Cerebellum (tissue), 4 donors: ENCODE measurements at places on chromosomes 13 and 19. TPM values are rescaled to one million over a fixed set of nuclear protein-coding genes. Genes with fewer than 3 reads are reported as not detected.

The ACER1 gene
- total RNA-seq: not detected

The ANO8 gene
- total RNA-seq: 21.7 TPM

The BCL3 gene
- 1.2 TPM for total RNA-seq

The LILRA1 gene
- 0.09 TPM for total RNA-seq

The FAAP24 gene
- 1.7 TPM for total RNA-seq

The ANGPTL4 gene
- 0.91 TPM for total RNA-seq

The MADCAM1 gene
- total RNA-seq: 2.7 TPM

The OR7D2 gene
- total RNA-seq: not detected

The ZNF135 gene
- total RNA-seq: 19.3 TPM

The ZNF578 gene
- total RNA-seq: 21.2 TPM

The C19orf73 gene
- total RNA-seq: 1.5 TPM

The SLC25A42 gene
- total RNA-seq: 11.1 TPM

The VSTM1 gene
- total RNA-seq: not detected

The YJEFN3 gene
- total RNA-seq: 2.8 TPM

The CADM4 gene
- 43.0 TPM for total RNA-seq

The IGFL2 gene
- total RNA-seq: 1.2 TPM

The PSG4 gene
- not detected for total RNA-seq

The SPART gene
- total RNA-seq: 40.1 TPM

The SLC17A7 gene
- total RNA-seq: 3.8 TPM

The KCTD4 gene
- total RNA-seq: 0.91 TPM

The PTOV1 gene
- total RNA-seq: 86.3 TPM

The ASF1B gene
- total RNA-seq: 4.4 TPM

The CLEC17A gene
- not detected for total RNA-seq

The PLPPR3 gene
- total RNA-seq: 58.1 TPM

The FREM2 gene
- 30.4 TPM for total RNA-seq

The RFPL4A gene
- total RNA-seq: not detected

The GNA15 gene
- 0.73 TPM for total RNA-seq

The SIRT2 gene
- 56.7 TPM for total RNA-seq

The CEACAM19 gene
- 1.8 TPM for total RNA-seq
